ENCODE measurements at places on chromosomes 12 and 14.

DNA sequence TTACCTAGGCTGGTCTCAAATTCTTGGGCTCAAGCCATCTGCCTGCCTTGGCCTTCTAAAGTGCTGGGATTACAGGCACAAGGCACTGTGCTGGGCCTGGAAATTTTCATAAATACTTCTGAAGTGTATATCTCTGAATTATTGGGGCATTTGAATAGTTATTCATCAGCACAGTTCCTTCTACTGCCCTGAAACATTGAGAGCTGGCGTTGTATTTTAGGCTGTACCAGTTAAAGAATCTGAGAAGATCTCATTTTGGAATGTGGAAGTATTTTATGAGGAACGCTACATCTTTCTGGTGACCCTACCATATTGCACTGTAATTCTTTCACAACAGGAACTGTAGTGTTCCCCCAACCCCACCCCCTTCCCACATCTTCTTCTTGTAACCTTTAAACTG lies 349.0 kb upstream of the RGS6 start:
- peak; percentile 8 for DNase-seq

GRCh38 chr12:28089338-28089737 lies 100.9 kb upstream of the CCDC91 start:
- DNase-seq = no peak

DNA sequence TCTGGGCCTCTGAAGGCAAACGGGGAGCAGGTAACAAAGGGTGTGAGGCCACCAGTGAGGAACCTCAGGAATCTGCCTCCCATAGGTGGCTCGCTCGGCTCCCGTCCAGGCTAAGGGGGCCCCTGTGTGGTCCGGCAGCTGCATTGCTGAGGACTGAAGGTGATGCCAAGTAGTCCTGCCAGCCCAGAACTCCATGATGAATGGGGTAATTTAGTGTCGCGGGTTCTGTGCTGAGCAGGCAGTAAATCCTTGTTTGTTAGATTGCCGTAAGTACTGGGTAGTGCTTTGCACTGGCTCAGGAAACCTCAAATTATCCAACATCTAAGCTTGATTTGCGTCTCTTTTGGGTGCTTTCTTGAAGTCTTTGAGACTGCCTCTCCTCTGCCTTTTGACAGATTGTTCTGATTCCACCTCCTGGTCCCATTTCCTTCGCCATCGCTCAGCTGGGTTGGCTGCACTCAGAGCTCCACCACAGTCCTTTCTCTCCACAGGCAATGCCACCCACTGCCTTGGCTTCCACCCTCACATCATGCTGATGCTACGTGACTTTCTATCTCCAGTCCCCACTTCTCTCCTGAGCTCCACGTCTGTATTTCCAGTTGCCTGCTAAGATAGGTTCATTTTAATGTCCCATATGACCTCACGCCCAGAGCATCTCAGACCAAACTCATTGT lies 392.0 kb downstream of the FUT8 start:
- DNase-seq = no peak

- DNase-seq = peak; percentile 28
These were observed 66.8 kb upstream of the RFLNA start for GRCh38 chr12:124227951-124228711.

- no peak for DNase-seq
These were observed 36.1 kb upstream of the COL2A1 start for GRCh38 chr12:48040354-48040753.
